ENCODE measurements at places on chromosomes 4 and X.

DNA sequence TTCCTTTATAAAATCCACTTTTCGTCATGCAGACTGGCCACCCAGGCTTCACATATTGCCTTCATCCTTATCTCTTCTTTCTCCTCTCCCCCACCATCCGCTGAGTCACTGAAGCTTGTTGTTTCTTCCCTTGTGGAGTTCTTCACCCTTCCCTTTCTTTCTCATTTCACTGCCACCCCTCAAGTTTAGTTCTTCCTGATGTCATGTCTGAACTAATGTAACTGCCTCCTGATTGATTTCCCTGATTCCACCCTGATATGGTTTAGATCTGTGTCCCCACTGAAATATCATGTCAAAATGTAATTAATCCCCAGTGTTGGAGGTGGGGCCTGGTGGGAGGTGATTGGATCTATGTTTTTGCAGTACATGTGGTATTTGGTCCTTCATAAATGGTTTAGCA, 151.4 kb downstream of the CPEB2 start:
- DNase-seq: no peak

DNA sequence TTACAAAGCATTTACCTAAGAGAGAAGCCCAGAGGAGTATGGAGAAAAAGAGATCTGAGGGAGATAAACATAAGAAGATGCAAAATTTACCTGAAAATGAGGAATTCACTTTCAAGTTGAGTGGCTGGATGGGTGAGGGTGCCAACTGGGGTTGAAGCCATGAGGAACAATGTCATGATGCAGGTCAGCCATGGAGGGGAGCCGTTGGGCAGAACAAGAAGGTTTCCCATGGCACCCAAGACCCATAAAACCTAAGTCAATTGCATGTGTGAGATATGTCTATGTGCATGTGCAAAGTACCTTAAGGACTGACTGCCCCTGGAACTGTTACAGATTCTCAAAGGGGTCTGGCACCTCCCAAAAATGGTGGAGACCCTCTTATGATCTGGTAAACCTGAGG, 46.6 kb upstream of the PRRG1 start:
- no peak for DNase-seq

GRCh38 chr4:78613522-78614321, 62.2 kb downstream of the ANXA3 start:
- peak; percentile 14 for DNase-seq

GRCh38 chr4:133960975-133961374, 240.6 kb downstream of the PABPC4L start:
- DNase-seq: no peak

- no peak for DNase-seq
These were observed 17.1 kb downstream of the GAK start for GRCh38 chr4:915041-915474.

- no peak for DNase-seq
These were observed 32.4 kb downstream of the CDS1 start for GRCh38 chr4:84615355-84615754.

DNA sequence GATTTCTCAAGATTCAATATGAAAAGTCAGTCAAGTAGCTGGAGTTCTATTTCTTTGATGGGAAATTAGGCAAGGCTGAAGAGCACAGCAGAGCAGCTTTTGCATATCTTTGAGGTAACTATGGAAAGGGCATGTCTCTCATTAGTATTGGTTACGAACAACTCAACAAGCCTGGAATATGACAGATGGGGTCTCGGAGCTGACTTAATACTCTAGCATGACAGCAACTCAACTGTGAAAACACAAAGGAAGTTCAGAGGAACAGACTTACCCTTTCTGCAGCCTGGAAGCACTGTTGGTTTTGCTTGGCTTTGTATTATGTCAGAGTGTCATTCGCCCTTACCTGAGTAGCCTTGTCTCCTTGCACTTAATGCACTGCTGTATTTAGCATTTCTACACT, 79.9 kb upstream of the AADAT start:
- DNase-seq: no peak

GRCh38 chrX:48573690-48574269, 504 bp upstream of the RBM3 start:
- peak; percentile 71 for DNase-seq

DNA sequence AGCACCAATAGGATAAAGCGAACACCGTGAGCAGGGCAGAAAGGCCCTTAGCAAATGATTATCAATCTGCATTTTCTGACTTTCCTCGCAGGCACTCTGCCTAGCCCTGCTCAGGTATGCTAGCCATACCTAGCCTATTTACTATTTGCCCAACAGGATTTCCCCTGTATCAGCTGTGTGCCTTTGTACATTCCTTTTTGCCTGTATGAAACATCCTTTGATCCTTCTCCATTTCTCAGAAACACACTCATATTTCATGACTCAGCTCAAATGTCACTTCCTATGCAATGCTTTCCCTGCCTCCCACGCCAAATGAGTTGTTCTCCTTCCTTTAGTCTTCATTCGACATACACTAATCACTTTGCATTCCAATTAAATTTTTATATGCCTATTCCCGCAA, 37.2 kb downstream of the PCDH7 start:
- no peak for DNase-seq

GRCh38 chr4:148704291-148704690, 262.1 kb upstream of the NR3C2 start:
- DNase-seq: no peak

- no peak for DNase-seq
These were observed 107.5 kb downstream of the VSIG4 start for GRCh38 chrX:65932173-65933084.

- DNase-seq: no peak
These were observed 35.1 kb upstream of the PPP2R3B start for GRCh38 chrX:421646-422391.

GRCh38 chr4:107719207-107719921, 670 bp downstream of the PAPSS1 start:
- no peak for DNase-seq

DNA sequence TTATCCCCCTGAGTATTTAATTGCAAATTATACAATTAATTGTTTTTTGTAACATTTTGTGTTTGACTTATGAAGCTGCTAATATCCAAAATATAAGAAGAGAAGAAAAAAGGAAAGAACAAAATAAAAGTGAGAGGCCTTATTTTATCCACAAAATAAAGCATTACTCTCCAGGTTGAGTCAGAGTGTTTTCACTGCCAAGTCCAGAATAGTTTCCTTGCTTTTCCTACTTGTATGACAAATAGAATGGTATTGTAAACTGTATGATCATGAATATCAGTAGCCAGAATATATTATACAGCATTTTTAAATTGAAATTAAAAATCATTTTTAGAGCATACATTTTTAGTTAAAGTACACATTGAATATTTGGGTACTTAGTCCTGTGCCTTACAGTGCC, 237.8 kb downstream of the NDST4 start:
- DNase-seq: no peak

GRCh38 chr4:73817341-73817740, 19.1 kb upstream of the CXCL6 start:
- no peak for DNase-seq

DNA sequence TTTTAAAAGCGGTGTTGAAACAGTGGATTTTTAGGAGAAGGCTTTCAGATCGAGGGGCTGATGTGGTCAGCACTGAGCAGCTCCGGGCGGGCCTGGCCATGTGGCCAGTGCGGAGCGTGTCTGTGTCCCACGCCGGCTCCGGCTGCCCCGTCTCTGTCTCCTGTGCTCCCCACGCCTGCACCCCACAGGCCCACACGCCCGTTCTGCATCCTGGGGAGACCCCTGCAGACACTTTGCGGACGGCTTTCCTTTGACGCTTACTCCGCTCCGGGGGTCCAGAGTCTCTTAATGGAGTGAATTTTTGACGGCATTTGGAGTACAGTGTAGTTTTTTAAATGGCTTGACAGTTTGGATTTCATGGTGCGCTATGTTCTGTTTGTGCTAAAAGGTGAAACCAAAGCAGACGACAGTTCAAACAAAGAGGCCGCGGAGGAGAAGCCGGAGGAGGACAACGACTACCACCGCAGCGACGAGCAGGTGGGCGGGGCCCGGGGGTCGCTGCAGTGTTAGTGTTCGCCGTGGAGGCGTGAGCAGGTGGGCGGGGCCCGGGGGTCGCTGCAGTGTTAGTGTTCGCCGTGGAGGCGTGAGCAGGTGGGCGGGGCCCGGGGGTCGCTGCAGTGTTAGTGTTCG, 38.7 kb downstream of the PCGF3 start:
- no peak for DNase-seq

GRCh38 chr4:158724637-158725036, 1.4 kb upstream of the PPID start:
- DNase-seq: no peak

- DNase-seq: no peak
These were observed 2025.2 kb downstream of the PCDH7 start for GRCh38 chr4:32745351-32745750.

GRCh38 chrX:143336261-143336660, 181.0 kb downstream of the SPANXN3 start:
- no peak for DNase-seq

DNA sequence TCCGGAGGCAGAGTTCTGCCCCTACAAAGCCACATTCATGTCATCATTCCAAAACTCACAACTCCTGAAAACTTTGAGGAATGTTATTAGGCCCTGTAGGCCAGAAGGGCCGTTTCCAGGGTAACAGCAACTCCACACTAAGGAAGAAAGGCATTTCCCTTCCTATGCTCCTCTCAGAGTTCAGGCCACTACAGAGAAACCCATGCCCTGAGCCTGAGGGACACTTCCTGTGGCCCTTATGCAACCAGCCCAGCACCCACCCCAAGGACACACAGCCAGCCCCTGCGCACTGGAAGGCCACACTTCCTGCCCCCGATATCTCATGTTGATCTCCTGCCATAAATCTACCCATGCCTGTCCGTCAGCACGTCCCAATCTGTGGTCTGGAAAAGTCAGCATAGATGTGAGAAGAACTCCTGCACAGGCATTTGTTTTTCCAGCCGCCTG, 289.3 kb downstream of the BCOR start:
- no peak for DNase-seq

DNA sequence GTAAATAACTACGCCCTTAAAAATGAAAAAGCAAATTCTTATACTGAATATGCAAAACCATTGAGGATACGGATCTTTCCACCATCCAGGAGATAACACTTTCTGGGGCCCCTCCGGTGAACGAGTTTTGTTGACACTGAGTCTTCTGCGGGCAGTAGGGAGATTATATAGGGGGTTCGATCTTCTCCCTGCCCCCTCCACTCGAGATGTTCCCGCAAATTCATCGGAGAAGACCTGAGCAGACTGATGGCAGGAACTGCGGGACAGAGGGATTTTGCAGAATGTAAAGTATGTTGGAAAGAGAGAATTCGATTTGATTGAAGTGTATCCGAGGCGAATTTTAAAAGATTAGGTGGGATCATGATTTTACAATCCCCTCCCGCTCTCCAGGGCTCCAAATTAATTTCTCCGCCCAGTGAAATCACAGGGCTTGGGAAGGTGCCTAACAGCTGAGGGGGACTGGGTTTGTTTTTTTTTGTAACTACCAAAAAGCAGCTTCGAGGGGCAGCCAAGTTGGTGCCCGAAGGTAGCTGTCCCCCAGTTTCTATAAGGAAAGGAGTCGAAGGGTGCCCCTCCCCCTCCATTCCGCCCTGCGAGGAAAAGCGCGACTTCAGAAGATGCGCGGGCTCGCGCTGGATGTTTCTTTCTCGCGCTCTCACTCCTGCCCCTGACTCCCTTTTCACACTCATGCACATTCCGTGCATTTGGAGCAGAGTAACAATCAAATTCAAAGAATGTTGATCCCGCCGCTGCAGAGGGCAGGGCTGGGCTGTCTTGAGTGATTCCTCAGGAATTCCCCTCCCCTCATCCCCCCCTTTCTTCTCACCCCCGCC, 1.2 kb downstream of the TMEM255A start:
- DNase-seq: peak; percentile 38

- no peak for DNase-seq
These were observed 259.4 kb upstream of the ARX start for GRCh38 chrX:25275159-25275558.

DNA sequence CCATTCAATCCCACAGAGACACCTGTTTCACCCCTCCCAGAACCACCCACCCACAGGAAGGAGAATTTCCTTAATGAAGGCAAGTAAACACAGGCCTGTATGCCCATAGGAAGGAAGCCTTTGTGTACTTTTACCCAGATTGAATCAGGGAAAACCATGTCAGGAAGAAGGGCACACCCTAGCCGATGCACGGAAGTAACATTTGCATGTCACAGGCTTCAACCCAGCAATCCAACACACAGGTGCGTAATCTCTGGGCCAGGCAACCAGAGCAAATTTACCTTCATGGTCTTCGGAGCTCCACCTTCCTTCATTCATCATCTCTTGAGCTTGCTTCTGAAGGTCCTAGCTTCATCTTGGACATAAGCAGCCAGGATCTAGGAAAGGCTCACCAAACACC, 206.3 kb downstream of the SHROOM3 start:
- DNase-seq: peak; percentile 43

GRCh38 chr4:183080372-183081115, 18.5 kb upstream of the WWC2 start:
- DNase-seq: no peak

- no peak for DNase-seq
These were observed 49.9 kb downstream of the DOCK11 start for GRCh38 chrX:118545510-118545909.

DNA sequence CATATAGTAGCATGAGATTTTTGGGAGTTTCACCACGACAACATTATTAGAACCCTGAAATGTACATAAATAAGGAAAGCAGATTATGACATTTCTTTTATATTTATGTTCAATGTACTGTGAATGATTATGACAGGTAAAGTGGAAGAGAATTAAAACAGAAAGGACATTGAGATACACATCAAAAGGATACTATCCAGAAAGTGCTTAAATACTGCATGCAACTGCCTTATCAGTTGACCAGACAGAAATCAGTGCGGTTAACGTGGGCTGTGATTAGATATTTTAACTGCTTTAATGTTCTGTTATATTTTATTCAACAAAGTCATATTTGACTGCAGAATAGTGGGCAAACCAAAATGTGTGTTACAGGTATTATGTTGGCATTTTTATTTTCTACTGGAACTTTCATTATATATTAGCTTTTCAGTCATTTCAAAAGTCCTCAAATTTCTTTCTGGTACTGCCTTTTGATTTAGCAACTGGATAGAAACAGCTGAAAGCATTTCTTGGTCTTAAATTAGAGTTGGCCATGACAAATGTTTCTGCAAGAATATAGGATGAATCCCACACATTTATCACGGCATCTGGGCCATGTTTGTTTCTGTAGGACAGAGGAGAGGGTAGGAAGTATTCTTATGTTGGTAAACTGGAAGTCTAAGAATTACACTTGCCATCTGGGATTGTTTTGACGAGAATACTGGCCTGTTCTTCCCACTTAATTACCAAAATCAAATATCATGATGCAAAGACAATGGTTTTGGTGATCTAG, 255.2 kb downstream of the SLC39A8 start:
- no peak for DNase-seq

DNA sequence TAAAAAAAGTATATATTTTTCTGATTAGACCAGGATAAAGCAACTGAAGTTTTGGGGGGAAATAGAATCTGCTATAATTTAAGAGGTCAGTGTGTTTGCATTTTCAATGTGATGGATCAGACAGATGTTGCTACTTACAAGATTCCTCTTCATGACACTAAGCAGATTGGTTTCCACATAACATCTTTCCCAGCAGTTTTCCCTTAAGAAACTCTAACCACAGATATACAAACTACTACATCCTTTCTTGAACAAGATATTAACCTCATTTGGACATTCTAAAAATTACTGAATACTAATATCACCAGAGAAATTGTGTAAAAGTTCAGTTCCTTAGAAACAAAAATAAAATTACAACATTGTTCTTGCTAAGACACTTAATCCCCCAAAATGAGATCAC, 106.7 kb upstream of the GUCY1A1 start:
- DNase-seq: no peak

GRCh38 chr4:20217521-20217920, 34.2 kb upstream of the SLIT2 start:
- DNase-seq: no peak

GRCh38 chrX:80335062-80335830, 85.0 kb upstream of the TENT5D start:
- DNase-seq: no peak

Measured in NCI-H1436 (cell line).